ENCODE measurements at places on chromosomes 11 and 22. TPM values are rescaled to one million over a fixed set of nuclear protein-coding genes. Genes with fewer than 3 reads are reported as not detected.

- DNase-seq: no peak
Observed at GRCh38 chr22:40014667-40015248, 20.0 kb downstream of the FAM83F start.

- no peak for DNase-seq
Observed at GRCh38 chr11:6578134-6578533, 25.3 kb downstream of the RRP8 start.

GRCh38 chr22:19871845-19872778 is 17.4 kb upstream of the GNB1L start:
- peak; percentile 64 for DNase-seq

The TANGO2 gene
- total RNA-seq: 63.4 TPM

GRCh38 chr22:18024956-18025720 is 777 bp upstream of the MICAL3 start:
- DNase-seq: peak; percentile 53

GRCh38 chr22:35432228-35432905 is 32.4 kb downstream of the MCM5 start:
- DNase-seq: no peak

The CHRNA10 gene
- 3.1 TPM for total RNA-seq

- DNase-seq: no peak
Observed at GRCh38 chr11:111603611-111604130, 1.4 kb downstream of the SIK2 start.

The C11orf86 gene
- not detected for total RNA-seq

DNA sequence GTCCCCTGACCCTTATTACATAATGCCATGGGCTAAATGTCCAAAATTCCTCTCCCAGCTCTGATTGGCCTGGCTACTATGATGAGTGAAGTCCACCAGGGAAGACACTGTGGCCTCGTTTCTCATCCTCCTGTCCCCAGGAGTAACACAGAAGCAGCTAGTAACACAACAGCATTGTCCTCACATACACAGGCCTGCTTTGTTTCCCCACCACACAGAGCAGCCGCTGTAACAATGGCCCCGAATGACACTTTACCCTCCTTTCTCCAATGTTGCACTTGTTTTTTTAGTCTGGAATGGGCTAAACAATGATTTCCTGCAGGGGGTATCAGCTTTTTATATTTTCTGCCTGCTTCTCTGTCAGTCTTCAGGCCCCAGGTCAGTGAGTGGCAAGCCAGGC is at the start of gene PRR5L:
Gene PRR5L (plus strand): TSS at position 363 of the 400 bp plus-strand sequence. CDS start 104,834 bp downstream, outside the sequence.
- no peak for DNase-seq

- peak; percentile 76 for DNase-seq
Observed at GRCh38 chr22:35840302-35840739, 122.6 kb downstream of the APOL5 start.

The SBF1 gene
- 96.9 TPM for total RNA-seq

The ASPHD2 gene
- 5.6 TPM for total RNA-seq

GRCh38 chr11:7657306-7658025 is 15.8 kb downstream of the CYB5R2 start:
- no peak for DNase-seq

DNA sequence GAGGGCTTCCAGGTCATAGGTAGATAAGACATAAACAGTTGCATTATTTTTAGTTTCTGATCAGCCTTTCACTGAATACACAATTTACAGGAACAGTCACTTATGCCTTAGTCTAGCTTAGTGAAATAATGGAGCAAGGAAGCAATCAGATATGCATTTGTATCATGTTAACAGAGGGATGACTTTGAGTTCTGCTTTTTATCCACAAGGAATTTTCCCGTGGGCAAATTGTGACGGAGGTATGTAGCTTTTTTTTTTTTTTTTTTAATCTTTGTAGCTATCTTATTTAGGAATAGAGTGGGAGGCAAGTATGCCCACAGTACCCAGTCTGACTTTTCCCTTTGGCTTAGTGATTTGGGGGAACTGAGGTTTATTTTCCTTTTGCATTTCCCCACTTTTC is 3.4 kb upstream of the NLRP10 start:
- DNase-seq: no peak

The CRYBB2 gene
- total RNA-seq: not detected

The GAB4 gene
- total RNA-seq: not detected

The SOX6 gene
- 1.9 TPM for total RNA-seq

DNA sequence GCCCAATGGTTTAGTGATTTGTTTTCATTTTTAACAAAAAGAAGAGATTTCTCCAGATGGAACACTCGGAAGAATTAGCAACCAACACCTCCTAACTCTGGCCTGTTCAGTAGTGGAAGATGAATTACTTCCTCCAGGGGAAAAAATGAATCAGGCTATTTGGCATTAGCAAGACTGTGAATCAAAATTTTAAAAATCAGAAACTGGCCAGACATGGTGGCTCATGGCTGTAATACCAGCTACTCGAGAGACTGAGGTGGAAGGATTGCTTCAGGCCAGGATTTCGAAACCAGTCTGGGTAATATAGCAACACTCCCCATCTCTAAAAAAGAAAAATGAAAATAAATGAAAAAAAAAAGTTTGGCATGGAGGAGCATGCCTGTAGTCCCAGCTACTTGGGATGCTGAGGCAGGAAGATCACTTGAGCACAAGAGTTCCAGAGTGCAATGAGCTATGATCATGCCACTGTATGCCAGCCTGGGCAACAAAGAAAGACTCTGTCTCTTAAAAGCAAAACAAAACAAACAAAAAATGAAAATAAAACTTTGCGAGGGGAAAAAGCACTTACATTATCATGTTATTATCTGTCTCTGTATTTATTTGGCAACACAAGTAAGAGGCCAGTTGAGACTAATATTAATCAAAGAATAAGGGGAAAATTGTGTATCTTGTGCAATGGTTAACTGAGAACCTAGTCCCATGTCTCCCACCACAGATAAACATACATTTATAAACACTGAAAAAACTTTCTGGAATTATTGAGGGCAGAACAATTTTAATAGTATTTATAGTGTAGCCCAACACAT is 796.3 kb upstream of the ANO3 start:
- DNase-seq: no peak

DNA sequence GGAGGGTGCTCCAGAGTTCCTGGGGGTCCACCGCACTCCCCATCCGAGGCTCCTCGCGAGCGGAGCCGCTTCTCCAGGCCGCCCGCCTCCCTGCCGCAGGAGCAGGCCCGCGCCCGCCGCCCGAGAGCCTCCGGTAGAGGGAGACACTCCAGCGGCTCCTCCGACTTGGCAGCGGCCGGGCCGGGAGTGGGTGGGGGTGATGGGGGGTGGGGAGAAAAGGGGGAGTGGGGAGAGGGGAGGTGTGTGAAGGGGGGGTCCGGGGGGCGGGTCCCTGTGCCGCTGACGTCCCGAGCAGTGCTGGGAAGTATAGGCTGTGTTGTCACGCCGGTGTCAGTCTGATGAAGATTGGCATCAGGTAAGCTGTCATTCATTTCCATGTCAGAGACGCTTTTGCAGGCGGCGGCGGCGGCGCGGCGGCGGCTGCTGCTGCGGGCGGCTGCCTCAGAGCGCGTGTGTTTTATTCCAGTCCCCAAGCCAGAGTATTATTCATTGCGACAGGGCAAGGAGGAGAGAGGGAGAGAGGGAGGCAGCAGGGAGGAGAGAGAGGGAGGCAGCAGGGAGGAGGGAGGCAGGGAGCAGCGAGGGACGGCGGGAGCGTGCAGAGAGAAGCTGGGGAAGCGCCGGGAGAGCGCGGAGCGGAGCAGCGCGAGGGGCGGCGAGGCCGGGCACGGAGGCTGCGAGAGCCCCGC is at the start of gene PKNOX2:
Gene PKNOX2 (plus strand): TSS at position 330 of the 689 bp plus-strand sequence. CDS start 186,555 bp downstream, outside the sequence.
- peak; percentile 88 for DNase-seq
